ENCODE measurements at places on chromosomes 6 and 20. TPM values are rescaled to one million over a fixed set of nuclear protein-coding genes. Genes with fewer than 3 reads are reported as not detected.

DNA sequence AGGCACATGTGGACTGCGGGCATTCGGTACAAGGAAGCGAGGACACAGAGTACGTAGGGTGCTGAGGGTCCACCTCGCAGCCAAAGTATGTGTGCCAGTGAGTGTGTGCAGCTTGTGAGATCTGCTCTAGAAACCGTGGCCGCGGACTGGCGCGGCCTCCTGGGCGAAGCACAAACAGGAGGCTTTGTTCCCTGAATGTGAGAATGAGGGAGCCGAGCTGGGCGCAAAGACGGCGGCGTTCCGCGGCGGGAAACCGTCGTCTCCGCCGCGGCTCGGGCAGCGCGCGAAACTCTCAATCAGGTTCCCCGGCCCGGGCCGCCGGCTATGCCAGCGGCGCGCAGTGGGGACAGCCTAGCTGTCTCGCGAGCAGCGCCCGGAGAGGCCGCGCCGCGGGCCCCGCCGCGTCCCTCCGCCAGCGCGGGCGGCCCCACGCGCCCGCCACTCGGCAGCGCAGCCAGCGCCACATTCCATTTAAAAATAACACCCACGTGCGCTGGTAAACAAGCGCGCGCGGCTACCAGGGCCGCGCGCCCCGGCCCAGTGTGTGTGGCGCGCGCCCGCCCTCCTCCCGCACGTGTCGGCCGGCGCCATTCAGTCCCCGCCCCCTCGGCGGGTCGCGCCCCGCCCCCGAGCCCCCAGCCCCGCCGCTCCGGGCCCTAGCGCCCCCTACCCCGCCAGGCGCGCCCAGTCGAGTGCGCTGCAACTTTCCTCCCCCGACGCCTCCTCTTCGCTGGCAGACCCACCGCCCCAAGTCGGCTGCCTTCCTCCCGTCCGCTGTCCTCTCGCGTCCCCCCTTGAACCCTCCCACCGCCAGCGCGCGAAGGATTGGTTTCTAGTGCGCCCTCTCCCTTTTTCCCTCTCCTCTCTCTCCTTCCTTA, 3.0 kb upstream of the FOXO3 start:
- H3K27me3 ChIP-seq, result peaks cover 47% of the 10 kb centered on the region
- H3K4me1 ChIP-seq, result peaks cover 27% of the 10 kb centered on the region
- peak overlapping the region; percentile 88 for H3K4me3 ChIP-seq
- DNase-seq, result peak; percentile 54
- peaks cover 7% of the 10 kb centered on the region for H3K36me3 ChIP-seq

GRCh38 chr20:17768271-17768670, 68.5 kb downstream of the BANF2 start:
- H3K36me3 ChIP-seq, result no peaks in the 10 kb centered on the region
- H3K4me3 ChIP-seq, result no peak overlapping the region
- H3K4me1 ChIP-seq, result no peaks in the 10 kb centered on the region
- no peak for DNase-seq

DNA sequence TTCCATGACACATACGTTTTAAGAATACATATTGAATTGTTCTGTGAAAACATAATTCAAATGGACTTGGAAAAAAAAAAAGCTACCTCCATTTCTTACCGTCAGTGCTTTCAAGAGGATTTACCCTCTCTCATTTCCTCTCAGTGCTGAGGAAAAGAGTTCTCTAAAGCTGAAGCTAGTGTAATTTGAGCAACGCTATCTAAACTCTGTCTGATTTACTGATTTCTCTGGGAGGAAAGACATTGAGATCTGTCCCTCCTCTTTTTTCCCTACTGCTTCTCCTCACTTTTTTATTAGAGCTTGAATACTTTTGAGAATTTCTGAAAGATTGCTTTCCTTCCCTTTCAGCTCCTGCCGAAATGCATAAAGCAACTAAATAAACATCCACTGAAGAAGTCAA, 41.2 kb upstream of the GRIK2 start:
- H3K4me3 ChIP-seq, result no peak overlapping the region
- H3K27ac ChIP-seq, result no peak overlapping the region
- H3K27me3 ChIP-seq, result no peaks in the 10 kb centered on the region
- DNase-seq, result no peak
- H3K4me1 ChIP-seq, result no peaks in the 10 kb centered on the region

DNA sequence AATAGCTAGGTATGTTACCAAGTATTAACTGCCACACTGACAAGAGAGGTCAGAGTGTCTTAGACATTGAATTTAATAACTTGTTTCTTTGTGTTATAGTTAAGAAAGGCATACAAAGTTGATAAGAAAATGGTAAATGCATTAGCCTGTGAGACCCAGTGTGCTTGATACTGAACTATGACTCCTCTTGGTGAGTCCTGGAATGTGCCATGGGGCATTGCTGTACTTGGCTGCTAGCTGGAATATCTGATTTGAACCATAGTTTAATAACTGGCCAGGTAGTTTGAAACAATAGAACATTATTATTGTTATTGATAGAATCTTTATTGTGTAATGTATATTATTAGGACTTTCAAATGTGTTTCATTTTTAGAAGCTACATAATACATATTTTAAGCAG, 70.0 kb downstream of the ZFAND3 start:
- H3K27ac ChIP-seq, result no peak overlapping the region
- H3K4me3 ChIP-seq, result no peak overlapping the region

GRCh38 chr6:102340311-102340710, 946.8 kb downstream of the GRIK2 start:
- no peak overlapping the region for H3K4me3 ChIP-seq
- no peaks in the 10 kb centered on the region for H3K27me3 ChIP-seq
- DNase-seq, result no peak
- H3K27ac ChIP-seq, result no peak overlapping the region
- H3K36me3 ChIP-seq, result no peaks in the 10 kb centered on the region

- DNase-seq, result no peak
- peaks cover 34% of the 10 kb centered on the region for H3K4me1 ChIP-seq
- no peaks in the 10 kb centered on the region for H3K27me3 ChIP-seq
- H3K27ac ChIP-seq, result peak overlapping the region; percentile 77
- H3K4me3 ChIP-seq, result peak overlapping the region; percentile 93
These were observed 1.2 kb downstream of the RPS21 start for GRCh38 chr20:62387933-62388635.

GRCh38 chr6:121593011-121593641, 157.7 kb downstream of the GJA1 start:
- DNase-seq, result no peak
- H3K36me3 ChIP-seq, result no peaks in the 10 kb centered on the region
- H3K27me3 ChIP-seq, result no peaks in the 10 kb centered on the region
- no peaks in the 10 kb centered on the region for H3K4me1 ChIP-seq
- H3K27ac ChIP-seq, result no peak overlapping the region
- no peak overlapping the region for H3K4me3 ChIP-seq

GRCh38 chr20:21373436-21373835, 23.9 kb downstream of the NKX2-4 start:
- no peak for DNase-seq
- H3K4me1 ChIP-seq, result peaks cover 7% of the 10 kb centered on the region
- no peak overlapping the region for H3K4me3 ChIP-seq
- no peaks in the 10 kb centered on the region for H3K27me3 ChIP-seq
- no peak overlapping the region for H3K27ac ChIP-seq

GRCh38 chr6:35439308-35439707, 12.8 kb upstream of the FANCE start:
- no peaks in the 10 kb centered on the region for H3K27me3 ChIP-seq
- no peaks in the 10 kb centered on the region for H3K4me1 ChIP-seq
- H3K4me3 ChIP-seq, result no peak overlapping the region
- DNase-seq, result no peak
- no peak overlapping the region for H3K27ac ChIP-seq

GRCh38 chr20:53020376-53020775, 48.2 kb downstream of the TSHZ2 start:
- no peaks in the 10 kb centered on the region for H3K27me3 ChIP-seq
- no peak for DNase-seq
- no peak overlapping the region for H3K4me3 ChIP-seq
- peaks cover 75% of the 10 kb centered on the region for H3K4me1 ChIP-seq
- H3K27ac ChIP-seq, result peak overlapping the region; percentile 72

DNA sequence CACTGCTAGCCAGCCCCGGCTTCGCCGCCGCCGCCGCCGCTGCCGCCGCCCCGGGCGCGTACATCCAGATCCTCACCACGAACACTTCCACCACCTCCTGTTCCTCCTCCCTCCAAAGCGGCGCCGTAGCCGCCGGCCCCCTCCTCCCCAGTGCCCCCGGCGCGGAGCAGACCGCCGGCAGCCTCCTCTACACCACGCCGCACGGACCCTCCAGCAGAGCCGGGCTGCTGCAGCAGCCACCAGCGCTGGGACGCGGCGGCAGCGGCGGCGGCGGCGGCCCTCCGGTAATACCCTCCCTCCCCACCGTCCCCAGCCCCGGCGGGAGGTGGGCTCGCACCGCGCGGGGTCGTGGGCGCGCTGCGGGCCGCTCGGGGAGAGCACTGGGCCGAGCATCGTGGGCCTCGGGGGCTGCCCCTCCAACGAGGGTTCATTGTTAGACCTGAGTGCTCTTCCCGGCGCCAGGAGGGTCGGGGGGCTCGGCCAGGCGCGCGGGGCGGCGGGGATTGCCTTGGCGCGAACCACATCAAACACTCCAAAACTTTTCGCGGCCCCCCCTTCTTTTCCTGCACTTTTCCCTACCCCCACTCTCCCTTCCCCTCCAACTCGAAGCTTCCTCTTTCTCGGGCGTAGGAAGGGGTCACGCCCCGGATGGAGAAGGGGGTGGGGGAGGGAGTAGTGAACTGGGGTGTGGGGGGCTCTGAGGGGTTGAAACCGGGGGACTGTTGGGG, 827 bp downstream of the E2F3 start:
- H3K4me3 ChIP-seq, result peak overlapping the region; percentile 99
- peak; percentile 31 for DNase-seq
- H3K4me1 ChIP-seq, result peaks cover 53% of the 10 kb centered on the region

DNA sequence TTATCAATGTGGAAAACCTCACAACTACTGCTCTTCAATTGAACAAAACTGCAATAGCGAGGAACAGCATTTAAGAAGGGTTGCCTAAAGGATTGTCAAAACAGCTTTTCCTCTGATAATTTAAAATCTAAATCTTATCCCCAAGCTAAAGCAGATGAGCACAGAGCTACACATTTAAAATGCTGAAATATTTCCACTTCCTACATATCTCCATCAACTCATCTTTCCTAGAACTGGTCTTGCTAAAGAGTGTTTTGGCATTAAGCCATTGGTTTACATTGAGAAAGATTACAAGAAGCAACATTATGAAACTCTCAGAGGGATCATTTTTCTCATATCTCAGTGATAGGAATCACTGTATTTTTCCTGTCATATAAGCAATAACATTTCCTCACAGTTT, 3.6 kb downstream of the OR10C1 start:
- peaks cover 5% of the 10 kb centered on the region for H3K27me3 ChIP-seq
- H3K36me3 ChIP-seq, result no peaks in the 10 kb centered on the region
- no peak for DNase-seq
- no peaks in the 10 kb centered on the region for H3K4me1 ChIP-seq
- no peak overlapping the region for H3K4me3 ChIP-seq
- H3K27ac ChIP-seq, result no peak overlapping the region

FAM217A gene
- total RNA-seq, result not detected

CSNK2A1 gene
- total RNA-seq, result 185 TPM

CLVS2 gene
- total RNA-seq, result not detected

NRN1 gene
- total RNA-seq, result 3.0 TPM

COL10A1 gene
- not detected for total RNA-seq

SYCP2L gene
- not detected for total RNA-seq

OR12D3 gene
- not detected for total RNA-seq

MACROD2 gene
- total RNA-seq, result not detected
